ENCODE measurements at places on chromosomes 11 and 22.

DNA sequence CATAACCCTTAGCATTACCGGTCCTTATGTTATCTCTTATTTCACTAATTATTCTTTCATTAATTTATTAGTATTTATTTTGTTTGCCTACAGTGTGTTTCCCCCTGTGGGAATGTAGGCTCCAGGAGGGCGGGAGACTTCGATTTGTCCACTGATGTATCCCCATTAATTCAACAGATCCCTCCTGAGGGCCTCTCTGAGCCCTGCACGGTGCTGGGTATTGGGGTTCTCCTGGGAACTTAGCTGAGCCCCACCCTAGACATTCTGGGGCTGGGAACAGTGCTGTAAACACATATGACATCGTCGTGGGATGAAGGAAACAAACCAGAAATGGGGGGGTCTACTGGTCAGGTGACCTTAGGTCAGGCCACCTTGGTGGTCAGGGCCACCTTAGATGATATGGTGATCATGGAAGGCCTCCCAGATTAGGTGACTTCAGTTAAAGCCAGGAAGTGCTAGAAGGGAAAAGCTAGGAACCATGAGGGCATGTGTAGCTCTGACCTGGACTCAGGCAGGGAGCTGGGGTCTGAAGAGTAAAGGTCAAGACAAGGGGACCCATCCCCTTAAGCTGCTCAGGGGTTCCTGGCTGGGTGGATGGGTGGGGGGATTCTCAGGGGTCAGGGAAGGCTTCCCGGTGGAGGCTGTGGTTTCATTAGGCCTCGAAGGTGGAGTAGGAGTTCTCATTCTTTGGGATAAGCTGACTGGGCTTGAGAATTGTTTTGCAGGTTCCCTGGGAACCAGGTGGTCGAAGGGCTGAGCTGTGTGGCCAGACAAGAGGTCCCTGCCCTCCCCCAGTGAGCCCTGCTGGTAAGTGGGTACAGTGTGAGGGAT lies 1.0 kb downstream of the PHETA2 start:
- no peak for DNase-seq

GRCh38 chr11:131449036-131450019 lies 78.9 kb downstream of the NTM start:
- no peak for DNase-seq

GRCh38 chr11:66559866-66560676 lies 8.3 kb downstream of the CTSF start:
- no peak for DNase-seq

DNA sequence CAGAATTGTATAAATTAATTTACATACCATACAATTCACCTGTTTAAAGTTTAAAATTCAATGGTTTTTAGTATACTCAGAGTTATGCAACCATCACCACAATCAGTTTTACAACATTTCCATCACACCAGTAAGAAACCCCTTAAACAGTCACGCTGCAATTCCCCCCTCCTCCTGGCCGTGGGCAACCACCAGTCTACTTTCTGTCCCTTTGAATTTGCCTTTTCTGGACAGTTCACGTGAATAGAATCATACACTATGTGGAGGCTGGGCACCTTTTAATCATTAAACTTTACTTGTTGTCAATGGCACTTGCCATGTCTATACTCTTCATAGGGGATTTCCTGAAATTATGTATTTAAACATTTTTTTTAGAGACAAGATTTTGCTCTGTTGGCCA lies 20.1 kb upstream of the SWAP70 start:
- DNase-seq: no peak
